ENCODE measurements at places on chromosomes 4 and X.

- no peak for DNase-seq
These were observed 64.1 kb downstream of the PARM1 start for GRCh38 chr4:74996996-74997395.

DNA sequence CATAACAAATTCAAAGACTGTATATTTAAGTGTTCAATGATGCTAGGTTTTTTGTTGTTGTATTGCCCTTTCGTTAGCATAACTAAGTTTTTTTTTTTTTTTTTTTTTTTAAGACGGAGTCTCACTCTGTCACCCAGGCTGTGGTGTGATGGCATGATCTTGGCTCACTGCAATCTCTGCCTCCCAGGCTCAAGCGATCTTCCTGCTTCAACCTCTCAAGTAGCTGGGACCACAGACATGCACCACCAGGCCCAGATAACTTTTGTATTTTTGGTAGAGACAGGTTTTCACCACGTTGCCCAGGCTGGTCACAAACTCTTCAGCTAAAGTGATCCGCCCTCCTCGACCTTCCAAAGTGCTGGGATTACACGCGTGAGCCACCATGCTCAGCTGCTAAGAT is 7.0 kb downstream of the SH3BGRL start:
- no peak for DNase-seq

GRCh38 chr4:1195891-1196401 is 23.6 kb upstream of the SPON2 start:
- DNase-seq: peak; percentile 20

DNA sequence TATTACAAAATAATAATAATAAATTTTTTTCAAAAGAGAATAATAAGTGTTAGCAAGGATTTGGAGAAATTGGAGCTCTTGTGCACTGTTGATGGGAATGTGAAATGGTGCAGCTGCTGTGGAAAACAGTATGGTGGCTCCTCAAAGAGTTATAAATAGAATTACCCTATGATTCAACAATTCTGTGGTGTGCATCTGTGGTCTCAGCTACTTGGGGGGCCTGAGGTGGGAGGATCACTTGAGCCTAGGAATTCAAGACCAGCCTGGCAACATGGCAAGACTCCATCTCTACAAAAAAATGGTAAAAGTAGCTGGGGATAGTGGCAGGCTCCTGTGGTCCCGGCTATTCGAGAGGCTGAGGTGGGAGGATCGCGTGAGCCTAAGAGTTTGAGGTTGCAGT is 19.6 kb downstream of the MND1 start:
- DNase-seq: no peak

DNA sequence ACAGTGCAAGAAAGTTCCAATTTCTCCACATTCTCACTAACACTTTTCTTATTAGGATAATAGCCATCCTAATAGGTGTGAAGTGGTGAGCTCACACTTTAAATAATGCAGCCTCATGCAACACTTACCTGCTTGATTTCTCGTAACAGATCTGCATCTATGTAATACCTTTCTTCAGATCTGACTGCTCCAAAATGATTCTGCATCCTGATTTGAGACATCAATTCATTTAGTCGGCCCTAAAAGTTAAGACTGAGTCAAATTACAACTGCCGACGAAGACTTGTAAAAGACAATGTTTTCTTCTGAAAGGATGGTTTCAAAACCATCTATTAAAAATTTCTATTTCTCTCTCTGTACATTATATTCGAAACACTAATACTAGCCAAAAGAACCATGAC is 30.7 kb downstream of the NUP54 start:
- no peak for DNase-seq

DNA sequence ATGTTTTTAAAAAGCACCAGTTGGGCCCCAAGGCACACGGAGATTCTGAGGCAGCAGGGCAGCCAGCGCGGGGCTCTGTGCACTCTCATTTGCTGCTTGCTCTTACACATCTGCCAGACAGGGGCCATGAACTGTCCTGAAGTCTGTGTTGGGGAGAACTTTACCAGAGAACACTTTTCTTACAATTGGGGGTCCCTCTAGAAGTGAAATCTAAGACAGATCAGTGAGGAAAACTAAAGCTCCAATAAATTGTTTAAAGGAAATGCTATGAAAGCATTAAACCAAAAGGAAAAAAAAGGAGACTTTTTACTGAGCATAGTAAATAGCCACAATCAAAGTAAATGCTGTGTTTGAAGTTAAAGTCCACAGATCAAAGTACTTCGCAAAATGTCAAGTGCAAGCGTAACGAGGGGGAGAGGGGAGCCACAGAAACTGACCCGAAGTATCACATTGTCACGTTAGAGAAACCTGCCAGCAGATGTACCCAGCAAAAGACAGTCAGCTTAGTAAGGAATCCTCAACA is 37.8 kb downstream of the SORBS2 start:
- no peak for DNase-seq

- DNase-seq: no peak
These were observed 255.1 kb upstream of the GPC4 start for GRCh38 chrX:133670383-133670782.

- DNase-seq: no peak
These were observed 7.0 kb downstream of the APLN start for GRCh38 chrX:129647418-129648410.

DNA sequence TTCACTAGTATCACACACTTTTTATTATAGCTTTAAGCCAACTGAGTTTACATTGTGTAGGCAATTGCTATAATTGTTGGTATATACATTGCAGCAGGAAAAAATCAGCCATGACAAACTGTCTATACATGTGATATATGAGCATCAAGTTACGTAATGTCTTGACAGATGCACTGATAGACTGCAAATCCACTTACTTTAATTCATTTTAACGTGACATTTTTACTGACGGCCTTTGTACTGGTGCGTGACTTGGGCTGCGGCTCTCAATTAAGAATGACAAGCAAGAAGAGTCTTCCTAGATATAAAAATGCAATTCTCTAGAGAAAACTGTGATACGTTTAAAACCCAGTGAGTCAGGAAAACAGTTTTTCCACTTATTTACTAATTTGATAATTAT is 143.8 kb downstream of the ACTRT1 start:
- no peak for DNase-seq

DNA sequence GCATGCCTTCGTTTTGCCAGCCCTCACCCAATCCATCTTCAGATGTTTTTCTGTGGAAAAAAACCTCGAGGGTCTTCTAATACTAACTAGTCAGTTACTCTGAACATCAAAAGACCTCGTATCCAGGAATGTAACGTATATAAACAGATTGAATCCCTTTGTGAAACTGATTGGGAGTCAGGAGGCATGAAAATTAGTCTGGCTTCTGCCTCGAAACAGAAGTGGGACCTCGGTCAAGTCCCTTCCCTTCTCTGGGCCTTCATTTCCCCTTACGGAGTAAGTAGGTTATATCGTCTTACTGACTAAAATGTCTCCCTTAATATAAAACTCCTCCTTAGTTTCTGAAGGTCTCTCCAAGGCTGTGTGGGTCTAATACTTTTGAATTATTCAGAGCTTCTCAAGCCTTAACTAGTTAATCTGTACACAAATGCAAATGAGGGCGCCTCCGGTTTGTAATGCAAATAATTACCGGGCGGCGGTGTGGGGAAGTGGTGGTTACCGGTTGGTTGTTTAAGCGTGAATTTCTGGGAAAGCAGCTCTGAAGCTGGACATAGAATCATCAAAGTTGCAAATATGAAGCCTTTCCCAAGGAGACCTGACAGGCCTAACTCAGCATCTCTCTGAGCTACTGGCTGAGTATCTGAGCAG is 11.4 kb upstream of the NKRF start:
- DNase-seq: no peak

DNA sequence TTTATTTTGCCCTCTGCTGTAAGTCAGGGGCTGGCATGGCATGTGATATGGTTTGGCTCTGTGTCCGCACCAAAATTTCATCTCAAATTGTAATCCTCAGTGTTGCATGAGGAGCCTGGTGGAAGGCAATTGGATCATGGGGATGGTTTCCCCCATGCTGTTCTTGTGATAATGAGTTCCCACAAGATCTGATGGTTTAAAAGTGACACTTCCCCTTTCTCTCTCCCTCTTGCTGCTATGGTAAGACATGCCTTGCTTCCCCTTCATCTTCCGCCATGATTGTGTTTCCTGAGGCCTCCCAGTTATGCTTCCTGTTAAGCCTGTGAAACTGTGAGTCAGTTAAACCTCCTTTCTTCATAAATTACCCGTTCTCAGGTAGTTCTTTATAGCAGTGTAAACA is 72.0 kb upstream of the MSX1 start:
- DNase-seq: no peak

GRCh38 chrX:17608888-17609287 is 128.4 kb upstream of the SCML1 start:
- DNase-seq: no peak

- DNase-seq: no peak
These were observed 47.3 kb upstream of the TLR3 start for GRCh38 chr4:186021461-186022167.

DNA sequence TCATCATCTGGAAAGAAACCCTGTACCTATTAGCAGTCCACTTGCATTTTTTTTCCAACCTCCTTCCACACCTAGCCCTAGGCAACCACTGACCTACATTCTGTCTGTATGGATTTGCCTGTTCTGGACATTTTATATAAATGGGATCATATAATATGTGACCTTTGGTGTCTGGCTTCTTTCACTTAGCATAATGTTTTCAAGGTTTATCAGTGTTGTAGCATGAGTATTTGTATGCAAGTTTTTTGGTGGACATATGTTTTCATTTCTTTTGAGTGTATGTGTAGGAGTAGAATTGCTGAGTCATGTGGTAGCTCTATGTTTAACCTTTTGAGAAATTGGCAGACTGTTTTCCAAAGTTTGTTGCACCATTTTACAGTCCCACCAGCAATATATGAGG is 198.6 kb downstream of the CEP135 start:
- no peak for DNase-seq

GRCh38 chr4:25760518-25761157 is 102.2 kb downstream of the SEL1L3 start:
- DNase-seq: no peak

DNA sequence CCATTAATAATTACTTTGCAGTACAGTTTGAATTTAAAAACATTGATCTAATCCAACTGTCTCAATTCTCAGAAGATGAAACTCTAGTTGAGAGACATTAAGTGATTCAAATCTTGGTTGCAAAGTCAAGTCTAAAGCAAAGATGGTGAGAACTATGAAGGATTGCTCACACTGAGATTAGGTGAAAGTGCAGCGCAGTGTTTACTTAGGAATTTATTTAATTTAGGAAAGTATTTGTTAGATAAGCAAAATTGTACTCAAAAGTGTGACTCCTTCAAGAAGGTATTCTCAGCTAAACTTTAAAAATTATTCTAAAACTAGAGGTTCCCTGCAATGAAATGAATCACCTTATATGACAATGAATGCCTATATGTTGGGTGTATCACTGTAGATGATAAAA is 454.9 kb downstream of the PDGFC start:
- no peak for DNase-seq

- no peak for DNase-seq
These were observed 363.0 kb downstream of the FAT4 start for GRCh38 chr4:125677665-125678307.

All from activated T-cell treated with anti-CD3 and anti-CD28 coated beads, Interleukin-2, amount 50 U/mL, for 24 hours (primary cell).